Stimulated activated CD4-positive, alpha-beta T cell treated with anti-CD3 and anti-CD28 coated beads, Interleukin-1b, Interleukin-23, amount 100 ng/mL, for 1 hour (primary cell): ENCODE measurements at places on chromosomes 12 and 14.

- DNase-seq, result no peak
Measured at GRCh38 chr12:65603438-65604351, 220.6 kb upstream of the HMGA2 start.

DNA sequence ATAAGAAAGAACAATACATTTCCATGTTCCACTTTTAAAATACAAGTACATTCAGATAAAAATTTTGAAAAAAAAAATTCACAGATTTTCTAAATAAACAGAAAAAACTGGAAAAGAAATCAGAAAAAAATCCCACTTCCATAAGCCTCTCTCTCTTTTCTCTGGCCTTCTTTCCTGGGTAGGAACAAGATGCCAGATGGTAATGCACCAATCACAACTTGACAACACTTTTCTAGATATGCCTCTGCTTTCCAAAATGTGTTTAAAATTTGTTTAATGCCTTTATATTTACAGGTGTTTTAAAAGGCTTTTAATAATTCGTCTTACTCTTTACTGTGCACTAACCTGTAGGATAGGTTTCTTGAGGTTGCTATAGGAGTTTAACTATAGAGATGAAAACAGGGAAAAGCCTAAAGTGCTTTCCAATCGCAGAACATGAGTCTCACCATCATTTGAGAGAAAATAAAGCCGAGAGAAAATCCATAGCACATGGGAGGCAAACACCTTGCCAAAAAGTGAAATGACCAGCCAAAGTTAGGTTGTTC lies 74.2 kb downstream of the TMTC1 start:
- no peak for DNase-seq

- no peak for DNase-seq
Measured at GRCh38 chr14:100893228-100893601, 10.3 kb downstream of the RTL1 start.

DNA sequence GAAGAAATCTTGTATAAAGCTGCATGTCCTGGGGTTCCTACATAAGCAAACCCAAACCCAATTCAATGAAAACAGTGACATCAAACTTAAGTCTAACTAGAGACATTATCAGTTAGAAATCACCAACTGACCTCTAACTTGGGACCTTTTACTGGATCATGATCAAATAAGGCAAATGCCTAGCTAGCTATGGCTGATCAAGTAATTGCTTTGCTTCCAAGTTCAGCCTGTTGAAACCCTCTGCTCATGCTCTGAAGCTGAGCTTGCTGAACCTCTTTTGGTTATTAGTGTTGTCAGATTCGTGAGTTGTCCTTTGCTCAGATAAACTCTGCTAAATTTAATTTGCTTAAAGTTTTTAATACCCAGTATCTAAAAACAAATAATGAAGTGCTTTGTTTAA lies 28.9 kb downstream of the ZDHHC17 start:
- no peak for DNase-seq

DNA sequence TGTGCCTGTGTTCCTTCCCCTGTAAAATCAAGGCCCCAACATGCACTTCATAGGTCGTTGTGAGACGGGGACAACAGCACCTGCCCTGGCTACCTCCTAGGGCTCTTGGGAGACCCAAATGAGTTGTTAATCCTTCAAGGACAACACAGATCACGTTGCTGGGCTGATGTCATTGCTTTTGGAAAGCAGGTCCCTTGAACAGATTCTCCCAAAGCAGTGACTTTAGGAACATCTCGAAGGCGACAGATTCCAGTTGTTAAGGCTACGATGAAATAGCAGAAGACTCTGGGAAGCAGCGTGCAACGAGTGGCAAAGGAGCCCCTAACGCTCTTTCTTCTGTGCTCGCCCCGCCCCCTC lies 26.2 kb upstream of the MAP1LC3B2 start:
- no peak for DNase-seq

- no peak for DNase-seq
Measured at GRCh38 chr12:122081697-122082221, 3.2 kb downstream of the MLXIP start.
